ENCODE measurements at places on chromosomes 13 and 19.

DNA sequence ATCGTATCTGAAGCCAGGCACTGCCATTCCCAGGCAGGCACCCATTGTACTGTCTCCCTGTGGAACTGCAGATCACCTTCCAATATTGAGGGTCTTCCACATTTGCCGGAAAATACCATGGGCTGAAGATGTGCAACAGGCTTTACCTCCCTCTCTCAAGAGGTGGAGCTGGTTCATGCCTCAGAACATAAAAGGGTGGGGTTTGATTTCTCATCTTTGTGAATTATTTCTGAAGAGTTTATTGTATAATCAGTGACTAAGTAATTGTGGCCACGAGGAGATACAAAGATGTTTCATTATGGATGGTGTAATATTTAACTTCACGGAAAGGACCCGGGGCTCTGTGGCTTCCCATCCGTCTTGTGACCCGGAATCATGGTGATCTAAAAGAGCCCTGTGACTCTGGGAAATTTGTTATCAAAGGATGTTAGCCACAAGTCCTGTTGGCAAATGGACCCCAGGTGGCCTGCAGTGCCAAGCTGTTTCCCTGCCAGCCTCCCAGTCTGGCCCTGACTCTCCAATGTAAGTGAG lies 230.5 kb downstream of the LACC1 start:
- DNase-seq: no peak

DNA sequence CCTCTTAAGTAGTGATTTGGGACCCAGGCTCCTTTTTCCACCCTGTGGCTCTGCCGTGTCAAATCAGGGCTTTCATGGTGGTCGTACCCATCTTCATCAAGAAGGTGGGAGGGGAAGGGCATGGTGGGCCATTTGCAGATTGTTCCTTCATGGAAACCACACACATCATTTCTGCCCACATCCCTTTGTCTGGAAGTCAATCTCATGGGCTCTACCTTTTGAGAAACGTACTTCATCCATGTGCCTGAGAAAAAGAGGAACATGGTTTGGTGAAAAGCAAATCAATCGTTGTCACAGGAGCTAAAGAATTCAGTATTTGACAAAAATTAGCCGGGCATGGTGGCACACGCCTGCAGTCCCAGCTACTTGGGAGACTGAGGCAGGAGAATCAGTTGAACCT lies 233.4 kb downstream of the FOXO1 start:
- no peak for DNase-seq

GRCh38 chr13:58043971-58044370 lies 412.4 kb downstream of the PCDH17 start:
- no peak for DNase-seq

DNA sequence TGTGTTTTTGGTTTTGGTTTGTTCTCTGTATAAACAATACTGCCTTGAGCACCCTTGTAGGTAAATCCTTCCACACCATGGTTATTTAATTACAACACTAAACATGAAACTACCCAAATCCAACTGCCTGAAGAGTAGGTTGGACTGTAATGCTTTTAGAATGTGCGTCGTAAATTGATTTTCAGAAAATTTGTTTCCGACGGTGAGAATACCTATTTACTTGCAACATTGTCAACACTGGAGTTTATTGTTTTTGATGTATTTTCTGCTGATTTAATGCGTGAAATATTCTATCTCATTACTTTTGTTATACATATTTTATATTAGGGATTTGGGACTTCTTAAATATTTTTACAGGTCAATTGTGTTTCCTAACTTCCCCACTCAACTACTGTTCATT lies 48.2 kb downstream of the ADGRE1 start:
- no peak for DNase-seq

GRCh38 chr13:110538632-110539031 lies 22.9 kb downstream of the RAB20 start:
- no peak for DNase-seq

- DNase-seq: no peak
Measured at GRCh38 chr19:15263361-15263985, 31.2 kb upstream of the EPHX3 start.

DNA sequence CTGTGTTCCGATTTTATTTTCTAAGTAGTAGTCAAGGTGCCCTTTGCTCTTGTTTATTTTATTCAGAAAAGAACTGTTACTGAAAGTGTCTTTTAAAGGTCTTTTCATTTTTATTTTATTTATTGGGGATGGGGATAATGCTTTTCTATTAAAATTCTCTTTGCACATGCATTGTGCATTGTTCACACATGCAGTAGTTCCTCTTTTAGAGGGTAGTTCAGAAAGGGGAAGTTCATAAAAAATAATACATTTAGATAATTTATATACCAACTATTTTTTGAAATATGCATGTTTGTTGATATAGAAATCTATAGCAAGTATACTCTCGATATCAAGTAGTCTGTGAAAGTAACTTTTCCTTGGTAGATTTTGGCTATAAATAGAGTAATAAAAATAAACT lies 3.5 kb downstream of the GPC5 start:
- DNase-seq: no peak

GRCh38 chr13:49655906-49656305 lies 27.6 kb downstream of the ARL11 start:
- DNase-seq: no peak

DNA sequence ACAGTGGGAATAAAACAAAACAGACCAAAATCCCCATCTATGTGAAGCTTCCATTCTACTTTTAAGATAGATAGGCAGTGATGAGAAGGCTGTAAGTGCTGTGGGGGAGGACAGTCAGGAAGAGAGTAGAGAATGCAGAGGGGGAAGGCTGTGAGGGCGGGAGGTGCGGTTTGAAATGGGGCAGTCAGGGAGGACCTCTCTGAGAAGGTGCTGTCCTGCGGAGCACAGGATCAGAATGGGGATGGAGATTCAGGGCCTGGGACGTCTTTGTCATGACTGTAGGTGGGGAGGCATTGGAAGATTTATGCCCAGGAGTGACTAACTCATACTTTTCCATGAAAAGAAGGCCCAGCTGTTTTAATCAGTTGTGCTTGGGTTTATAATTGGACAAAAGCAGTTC lies 3.9 kb upstream of the GPR183 start:
- DNase-seq: no peak

GRCh38 chr19:33492090-33492489 lies 29.5 kb downstream of the PEPD start:
- no peak for DNase-seq

DNA sequence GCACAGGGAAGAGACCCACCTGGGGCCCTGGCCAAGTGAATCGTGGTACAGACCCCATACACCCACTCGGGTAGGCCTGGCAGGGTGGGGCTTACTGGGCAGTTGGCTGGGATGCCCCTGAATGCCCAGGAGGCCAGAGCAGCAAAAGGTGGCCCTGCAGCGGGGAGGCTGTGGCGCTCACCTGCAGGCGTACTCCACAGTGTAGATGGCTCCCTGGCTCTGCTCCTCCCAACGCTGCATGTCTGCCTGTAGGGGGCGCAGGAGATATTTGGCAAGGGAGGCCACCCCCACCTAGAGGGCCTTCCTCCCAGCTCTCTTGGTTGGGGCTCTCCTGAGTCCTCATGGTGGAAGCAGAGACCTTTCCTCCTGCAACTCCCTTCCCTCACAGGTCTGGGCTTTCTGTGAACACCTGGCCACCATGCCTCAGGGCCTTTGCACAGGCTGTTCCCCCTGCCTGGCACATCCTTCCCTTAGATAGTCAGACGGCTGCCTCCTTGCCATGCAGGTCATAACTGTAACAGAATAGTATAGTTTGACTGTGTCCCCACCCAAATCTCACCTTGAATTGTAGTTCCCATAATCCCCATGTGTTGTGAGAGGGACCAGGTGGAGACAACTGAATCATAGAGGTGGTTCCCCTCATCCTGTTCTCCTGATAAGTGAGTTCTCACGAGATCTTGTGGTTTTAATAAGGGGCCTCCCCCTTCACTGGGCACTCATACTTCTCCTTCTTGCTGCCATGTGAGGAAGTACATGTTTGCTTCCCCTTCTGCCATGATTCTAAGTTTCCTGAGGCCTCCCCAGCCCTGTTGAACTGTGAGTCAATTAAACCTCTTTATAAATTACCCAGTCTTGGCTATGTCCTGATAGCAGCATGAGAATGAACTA lies 5.9 kb downstream of the BORCS8 start:
- DNase-seq: peak; percentile 45

DNA sequence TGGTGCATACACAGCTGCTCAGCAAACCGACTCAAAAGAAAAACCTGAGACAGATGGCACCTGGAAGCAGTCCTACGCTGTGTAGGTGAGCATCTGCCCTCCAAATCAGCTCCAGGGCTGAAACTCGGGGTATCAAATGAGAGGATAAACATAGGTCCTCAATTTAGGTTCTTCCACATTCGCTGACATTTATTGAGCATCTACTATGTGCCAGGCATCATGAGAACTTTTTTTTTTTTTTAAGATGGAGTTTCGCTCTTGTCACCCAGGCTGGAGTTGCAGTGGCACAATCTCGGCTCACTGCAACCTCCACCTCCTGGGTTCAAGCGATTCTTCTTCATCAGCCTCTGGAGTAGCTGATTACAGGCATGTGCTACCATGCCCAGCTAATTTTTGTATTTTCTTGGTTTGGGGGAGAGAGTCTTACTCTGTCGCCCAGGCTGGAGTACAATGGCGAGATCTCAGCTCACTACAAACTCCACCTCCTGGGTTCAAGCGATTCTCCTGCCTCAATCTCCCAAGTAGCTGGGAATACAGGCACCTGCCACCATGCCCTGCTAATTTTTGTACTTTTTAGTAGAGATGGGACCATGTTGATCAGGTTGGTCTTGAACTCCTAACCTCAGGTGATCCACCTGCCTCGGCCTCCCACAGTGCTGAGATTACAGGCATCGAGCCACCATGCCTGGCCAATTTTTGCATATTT lies 13.4 kb downstream of the QPCTL start:
- DNase-seq: no peak

DNA sequence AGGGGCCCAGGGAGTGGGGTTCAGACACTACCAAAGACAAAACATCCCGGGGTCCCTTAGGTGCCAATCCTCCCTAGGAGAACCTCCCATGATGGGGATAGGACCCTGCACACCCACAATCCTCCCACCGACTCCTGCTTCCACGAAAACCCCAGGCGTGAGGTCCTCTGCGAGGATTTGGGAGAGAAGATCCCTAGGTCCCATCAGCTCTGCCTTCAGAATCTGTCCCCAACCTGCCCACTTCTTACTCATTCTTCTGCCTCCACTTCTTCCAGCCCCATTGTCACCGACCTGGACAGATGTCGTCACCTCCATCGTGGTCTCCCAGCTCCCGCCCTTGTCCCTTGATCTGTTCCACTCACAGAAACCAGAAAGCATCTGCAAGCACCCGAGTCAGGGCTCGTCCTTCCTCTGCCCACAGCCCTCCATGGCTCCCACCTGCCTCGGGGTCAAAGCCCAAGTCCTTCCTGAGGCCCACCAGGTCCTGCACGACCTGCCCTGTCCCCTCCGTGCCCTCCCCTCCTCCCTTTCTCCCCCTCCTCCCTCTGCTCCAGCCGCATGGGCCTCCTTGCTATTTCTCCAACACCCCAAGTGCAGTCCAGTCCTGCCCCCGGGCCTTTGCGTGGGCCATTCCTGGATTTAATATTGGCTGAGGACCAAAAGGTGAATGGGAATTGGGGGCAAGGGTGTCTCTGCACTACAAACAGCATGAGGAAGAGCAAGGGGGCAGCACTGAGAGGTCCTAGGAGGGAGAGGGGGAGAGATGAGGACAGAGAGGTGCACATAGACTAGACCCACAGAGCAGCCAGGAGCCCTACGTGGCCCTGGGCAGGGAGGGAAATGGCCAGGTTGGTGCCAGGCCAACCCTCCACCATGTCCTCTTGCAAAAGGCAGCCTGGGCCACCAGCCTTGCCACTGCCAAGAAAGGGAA lies 51.3 kb downstream of the PTPRS start:
- no peak for DNase-seq

DNA sequence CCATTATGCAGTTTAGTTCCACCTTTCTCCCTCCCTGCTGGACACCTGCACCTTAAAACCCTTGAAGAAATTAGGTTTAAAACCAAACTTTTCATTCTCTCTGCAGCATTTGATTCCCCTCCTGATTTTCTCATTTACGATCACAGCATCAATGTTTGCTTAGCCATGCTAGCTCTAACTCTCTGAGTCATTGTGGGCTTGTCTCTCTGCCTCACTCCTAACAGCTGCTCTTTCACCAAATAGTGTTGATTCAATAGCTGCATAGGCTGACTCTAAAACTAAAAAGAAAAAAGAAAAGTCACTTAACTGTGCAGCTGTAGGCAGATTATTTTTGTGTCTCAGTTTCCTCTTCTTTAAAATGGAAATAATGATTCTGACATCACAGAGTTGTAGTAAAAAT lies 1124.9 kb downstream of the DIAPH3 start:
- DNase-seq: no peak

DNA sequence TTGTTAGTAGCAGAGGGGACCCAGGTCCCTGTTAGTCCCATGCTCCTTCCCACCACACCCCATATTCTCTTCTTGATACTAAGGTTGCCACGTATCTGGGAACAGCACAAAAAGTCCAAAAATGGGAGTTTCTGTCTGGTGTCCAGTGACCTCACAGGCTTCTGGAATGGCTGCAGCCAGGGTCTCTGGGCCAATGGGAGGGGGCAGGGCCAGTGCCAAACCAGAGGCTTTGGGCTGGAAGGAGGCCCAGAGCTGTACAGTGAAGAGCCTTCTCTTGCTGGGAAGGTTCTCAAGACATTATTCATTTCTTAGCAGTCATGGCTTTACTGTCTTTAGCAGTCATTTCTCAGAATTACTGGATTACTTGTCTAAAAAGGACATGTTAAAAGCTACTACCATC lies 119.2 kb downstream of the FRY start:
- no peak for DNase-seq

DNA sequence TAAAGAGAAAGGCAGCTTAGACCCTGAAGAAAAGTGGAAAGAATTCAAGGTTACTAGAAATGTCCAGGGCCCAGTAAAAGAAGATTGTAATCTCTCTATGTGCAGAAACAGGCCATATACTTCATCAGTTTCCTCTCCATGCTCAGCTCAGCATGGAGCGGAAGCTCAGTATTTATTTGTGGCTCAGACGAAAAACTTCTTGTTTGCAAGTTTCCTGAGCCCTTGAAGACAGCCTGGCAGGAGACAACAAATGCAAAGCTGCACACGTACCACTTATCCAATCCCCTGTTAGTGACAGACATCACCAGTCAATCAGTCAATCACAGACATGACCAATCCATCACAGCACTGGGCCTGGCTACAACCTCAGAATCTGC lies 8.1 kb upstream of the KLF2 start:
- DNase-seq: no peak

GRCh38 chr13:79459906-79460305 lies 21.0 kb upstream of the NDFIP2 start:
- no peak for DNase-seq

- DNase-seq: no peak
Measured at GRCh38 chr13:74032325-74032724, 101.9 kb downstream of the KLF12 start.

GRCh38 chr13:114099918-114100445 lies 32.4 kb downstream of the RASA3 start:
- no peak for DNase-seq
